ENCODE measurements at places on chromosomes 4 and X.

- DNase-seq, result no peak
- no peaks in the 10 kb centered on the region for H3K36me3 ChIP-seq
- H3K4me3 ChIP-seq, result no peak overlapping the region
- H3K27ac ChIP-seq, result no peak overlapping the region
These were observed 1285.8 kb downstream of the TECRL start for GRCh38 chr4:63123441-63123840.

- H3K27me3 ChIP-seq, result no peaks in the 10 kb centered on the region
- H3K36me3 ChIP-seq, result peaks cover 29% of the 10 kb centered on the region
- H3K4me1 ChIP-seq, result no peaks in the 10 kb centered on the region
- no peak overlapping the region for H3K4me3 ChIP-seq
These were observed 71.1 kb downstream of the CRMP1 start for GRCh38 chr4:5821665-5822358.

DNA sequence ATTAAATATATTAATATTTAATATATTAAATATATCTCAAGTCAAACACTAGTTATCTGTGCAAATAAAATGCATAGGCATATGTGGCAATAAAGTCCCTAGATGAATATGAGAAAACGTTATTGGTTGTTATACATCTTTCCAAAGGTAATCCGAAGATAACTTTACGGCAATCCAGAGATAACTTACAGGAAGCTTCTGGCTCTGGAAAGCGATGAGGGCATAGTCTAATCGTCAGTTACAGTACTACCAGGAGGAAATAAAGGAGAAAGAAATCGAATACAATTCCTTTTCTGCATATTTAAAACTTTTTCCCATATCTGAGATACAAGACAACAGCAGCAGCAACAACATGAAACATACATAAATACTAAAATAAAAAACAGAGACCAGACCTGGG, 35.3 kb downstream of the CNOT6L start:
- H3K4me1 ChIP-seq, result no peaks in the 10 kb centered on the region
- no peaks in the 10 kb centered on the region for H3K27me3 ChIP-seq
- no peaks in the 10 kb centered on the region for H3K36me3 ChIP-seq
- H3K27ac ChIP-seq, result no peak overlapping the region
- DNase-seq, result no peak

- no peak overlapping the region for H3K4me3 ChIP-seq
- H3K36me3 ChIP-seq, result no peaks in the 10 kb centered on the region
- no peaks in the 10 kb centered on the region for H3K4me1 ChIP-seq
- no peak overlapping the region for H3K27ac ChIP-seq
These were observed 103.1 kb upstream of the PCDH7 start for GRCh38 chr4:30616942-30617646.

DNA sequence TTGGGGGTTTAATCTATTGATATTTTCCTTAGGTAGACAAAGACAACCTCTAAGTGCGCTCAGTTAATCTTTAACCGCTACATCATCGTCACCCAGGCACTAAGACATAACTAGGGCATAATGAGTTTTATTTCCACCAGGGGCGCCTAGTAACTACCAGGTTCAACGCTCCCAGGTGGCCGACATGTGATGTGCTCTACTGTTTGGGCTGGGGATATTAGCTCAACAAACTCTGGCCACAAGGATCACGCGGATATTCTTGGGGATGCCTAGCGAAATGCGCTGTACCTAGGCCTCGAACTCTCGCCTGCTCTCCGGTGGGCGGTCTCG, 915 bp upstream of the RAB33B start:
- peak overlapping the region; percentile 82 for H3K27ac ChIP-seq
- H3K4me3 ChIP-seq, result peak overlapping the region; percentile 97
- H3K4me1 ChIP-seq, result peaks cover 27% of the 10 kb centered on the region
- no peak for DNase-seq
- H3K27me3 ChIP-seq, result no peaks in the 10 kb centered on the region

- no peak for DNase-seq
- peak overlapping the region; percentile 78 for H3K4me3 ChIP-seq
- H3K36me3 ChIP-seq, result peaks cover 11% of the 10 kb centered on the region
- H3K4me1 ChIP-seq, result peaks cover 24% of the 10 kb centered on the region
- peak overlapping the region; percentile 80 for H3K27ac ChIP-seq
- H3K27me3 ChIP-seq, result no peaks in the 10 kb centered on the region
These were observed 482 bp downstream of the RNF4 start for GRCh38 chr4:2469192-2469984.

DNA sequence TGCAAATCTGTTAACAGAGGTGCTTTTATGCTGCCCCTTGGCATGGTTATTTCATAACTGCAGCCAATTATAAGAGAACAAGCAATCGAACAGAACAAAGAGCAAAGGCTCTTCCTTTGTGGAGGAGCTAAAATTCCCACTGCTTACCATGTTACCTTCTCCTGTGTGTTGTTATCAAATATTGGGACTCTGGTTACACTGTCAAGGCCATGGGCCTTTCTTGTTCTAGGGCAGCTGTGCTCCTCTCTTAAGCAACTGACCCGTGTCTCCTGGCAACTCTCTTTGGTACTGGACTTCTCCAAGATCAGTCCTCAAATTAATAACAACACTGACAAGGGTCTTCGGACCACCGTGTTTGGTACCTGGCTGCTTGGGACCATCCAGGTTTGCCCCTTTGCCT, 12.1 kb upstream of the OPN1LW start:
- H3K27ac ChIP-seq, result no peak overlapping the region
- no peak overlapping the region for H3K4me3 ChIP-seq
- H3K27me3 ChIP-seq, result no peaks in the 10 kb centered on the region

- H3K4me3 ChIP-seq, result no peak overlapping the region
- H3K27me3 ChIP-seq, result no peaks in the 10 kb centered on the region
- no peak overlapping the region for H3K27ac ChIP-seq
- DNase-seq, result no peak
These were observed 188.8 kb downstream of the LRBA start for GRCh38 chr4:150826306-150826705.

DNA sequence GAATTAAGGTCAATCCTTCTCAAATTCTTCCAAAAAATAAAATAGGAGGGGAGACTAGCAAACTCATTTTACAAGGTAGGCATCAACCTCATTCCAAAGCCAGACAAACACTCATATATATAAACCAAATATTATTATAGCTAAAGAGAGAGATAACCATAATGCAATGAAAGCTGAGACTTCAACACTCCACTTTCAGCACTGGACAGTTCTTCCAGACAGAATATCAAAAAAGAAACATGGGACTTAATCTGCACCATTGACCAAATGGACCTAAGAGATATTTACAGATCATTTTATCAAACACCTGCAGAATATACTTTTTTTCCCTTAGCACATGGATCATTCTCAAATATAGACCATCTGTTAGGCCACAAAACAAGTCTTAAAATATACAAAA, 15.5 kb upstream of the EDA2R start:
- H3K36me3 ChIP-seq, result no peaks in the 10 kb centered on the region
- H3K27me3 ChIP-seq, result no peaks in the 10 kb centered on the region
- H3K4me3 ChIP-seq, result no peak overlapping the region
- no peak overlapping the region for H3K27ac ChIP-seq

- H3K27ac ChIP-seq, result peak overlapping the region; percentile 89
- H3K4me1 ChIP-seq, result peaks cover 16% of the 10 kb centered on the region
- DNase-seq, result no peak
- no peaks in the 10 kb centered on the region for H3K36me3 ChIP-seq
- H3K27me3 ChIP-seq, result no peaks in the 10 kb centered on the region
These were observed 247 bp upstream of the PPA2 start for GRCh38 chr4:105474099-105474518.

DNA sequence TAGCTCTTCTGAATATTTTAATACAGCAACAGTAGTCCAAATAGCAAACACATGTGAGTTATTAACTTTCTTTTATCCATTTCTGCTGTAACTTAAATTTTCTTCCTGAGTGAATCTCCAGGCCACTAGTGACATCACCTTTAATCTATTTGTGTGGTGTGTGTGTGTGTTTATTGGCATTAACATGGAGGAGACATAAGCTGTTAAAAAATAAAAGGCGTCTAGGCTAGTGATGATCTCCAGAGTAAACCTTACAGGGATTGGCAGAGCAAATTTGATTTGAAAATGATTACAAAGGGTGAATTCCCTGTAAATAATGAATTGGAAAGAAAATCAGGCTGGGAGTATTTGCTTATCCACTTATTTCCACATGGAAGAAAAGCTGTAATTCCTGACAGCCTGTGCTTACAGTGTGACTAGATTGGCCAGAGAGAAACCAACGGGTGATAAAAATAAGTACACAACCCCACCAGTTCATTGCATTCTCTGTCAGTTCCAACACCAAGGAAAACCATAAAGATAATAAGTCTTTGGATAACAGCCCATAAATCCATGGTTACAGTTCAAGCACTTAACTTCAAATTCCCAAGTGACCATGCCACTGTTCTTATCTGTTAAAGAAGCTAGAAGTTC, 186.1 kb downstream of the ENOX2 start:
- H3K27ac ChIP-seq, result no peak overlapping the region
- DNase-seq, result no peak
- H3K4me1 ChIP-seq, result no peaks in the 10 kb centered on the region

DNA sequence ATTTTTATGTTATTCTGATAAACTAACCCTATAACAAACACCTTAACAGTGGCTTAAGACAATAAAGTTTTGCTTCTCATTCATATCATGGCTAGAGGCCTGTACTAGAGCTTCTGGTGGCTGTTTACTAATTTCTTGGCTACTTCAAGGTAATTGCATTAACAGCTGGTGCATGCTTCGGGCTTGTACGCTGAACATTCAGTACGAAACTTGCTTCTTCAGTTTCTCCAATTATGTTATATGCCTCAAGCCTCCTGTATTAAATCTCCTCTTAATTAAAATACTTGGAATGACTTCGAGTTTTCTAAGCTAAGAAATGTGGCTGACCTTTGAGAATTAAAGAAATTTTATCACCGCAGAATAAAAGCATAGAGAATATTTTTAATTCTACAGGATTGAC, 138.9 kb upstream of the TRAM1L1 start:
- H3K36me3 ChIP-seq, result no peaks in the 10 kb centered on the region

GRCh38 chrX:140507982-140508305, 3.1 kb upstream of the SOX3 start:
- DNase-seq, result no peak
- H3K36me3 ChIP-seq, result no peaks in the 10 kb centered on the region
- peaks cover 82% of the 10 kb centered on the region for H3K27me3 ChIP-seq
- no peak overlapping the region for H3K4me3 ChIP-seq
- no peak overlapping the region for H3K27ac ChIP-seq

- no peaks in the 10 kb centered on the region for H3K36me3 ChIP-seq
- H3K4me1 ChIP-seq, result no peaks in the 10 kb centered on the region
- no peak overlapping the region for H3K27ac ChIP-seq
- DNase-seq, result no peak
- H3K27me3 ChIP-seq, result peaks cover 20% of the 10 kb centered on the region
- H3K4me3 ChIP-seq, result no peak overlapping the region
These were observed 4.8 kb upstream of the SH3BP2 start for GRCh38 chr4:2788101-2788500.

DNA sequence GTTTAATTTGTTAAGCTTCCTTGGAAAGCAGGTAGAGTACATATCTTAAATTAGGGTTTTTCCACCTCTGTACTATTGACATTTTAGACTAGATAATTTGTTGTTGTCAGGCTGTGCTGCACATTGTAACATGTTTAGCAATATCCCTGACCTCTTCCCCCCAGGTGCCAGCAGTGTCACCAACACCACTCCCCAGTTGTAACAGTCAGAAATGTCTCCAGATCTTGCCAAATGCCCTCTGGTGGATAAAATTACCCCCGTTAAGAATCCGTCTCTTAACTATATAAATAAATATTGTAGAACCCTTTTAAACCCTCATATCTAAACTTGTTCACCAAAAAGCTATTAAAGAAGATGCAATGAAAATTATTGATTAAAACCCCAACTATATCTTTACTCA, 161.5 kb downstream of the ARHGAP6 start:
- DNase-seq, result no peak
- H3K4me1 ChIP-seq, result no peaks in the 10 kb centered on the region
- no peaks in the 10 kb centered on the region for H3K27me3 ChIP-seq
- no peak overlapping the region for H3K27ac ChIP-seq
- H3K4me3 ChIP-seq, result no peak overlapping the region
- H3K36me3 ChIP-seq, result no peaks in the 10 kb centered on the region

DNA sequence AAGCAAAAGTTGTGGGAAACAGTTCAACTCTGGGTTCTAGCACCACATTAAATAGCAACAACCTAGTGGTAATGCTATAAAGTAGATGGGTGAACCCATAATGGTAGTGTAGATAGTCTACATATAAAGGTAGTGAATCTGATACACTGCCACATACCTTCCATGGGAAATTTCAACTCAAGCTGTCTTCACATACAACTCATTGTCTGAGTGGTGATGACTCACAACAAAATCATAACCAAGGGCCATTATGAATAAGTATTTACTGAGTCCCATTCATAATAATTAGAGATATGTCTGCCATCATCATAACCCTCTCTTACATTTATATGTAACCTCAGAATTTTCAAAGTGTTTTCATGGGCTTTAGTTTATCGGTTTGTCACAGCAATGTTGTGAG, 34.8 kb downstream of the EGF start:
- H3K4me3 ChIP-seq, result no peak overlapping the region
- no peaks in the 10 kb centered on the region for H3K36me3 ChIP-seq
- DNase-seq, result peak; percentile 69
- H3K27ac ChIP-seq, result peak overlapping the region; percentile 23
- no peaks in the 10 kb centered on the region for H3K27me3 ChIP-seq

DNA sequence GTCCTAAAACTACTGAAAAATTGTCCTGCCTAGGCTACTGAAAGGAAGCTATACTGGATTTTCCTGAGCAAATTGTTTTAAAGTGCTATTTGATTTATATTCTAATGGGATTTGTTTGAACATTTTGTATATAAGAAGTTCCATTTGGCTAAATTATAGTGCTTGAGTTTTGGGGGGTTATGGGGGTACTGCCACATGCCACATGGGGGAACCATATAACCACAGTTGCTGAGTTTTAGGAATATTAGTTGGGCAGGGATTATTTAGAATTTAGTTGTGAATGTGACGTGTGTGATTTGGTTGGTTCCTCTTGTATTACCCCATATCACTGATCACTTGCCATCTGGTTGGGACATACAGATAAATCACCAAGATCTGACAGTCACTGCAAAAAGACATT, 224.5 kb upstream of the TAPT1 start:
- H3K27ac ChIP-seq, result no peak overlapping the region
- no peaks in the 10 kb centered on the region for H3K36me3 ChIP-seq
- no peak overlapping the region for H3K4me3 ChIP-seq
- peaks cover 5% of the 10 kb centered on the region for H3K27me3 ChIP-seq
- no peaks in the 10 kb centered on the region for H3K4me1 ChIP-seq
- no peak for DNase-seq

GRCh38 chr4:152807294-152807829, 27.6 kb downstream of the ARFIP1 start:
- no peak overlapping the region for H3K27ac ChIP-seq
- no peak for DNase-seq
- H3K4me1 ChIP-seq, result peaks cover 9% of the 10 kb centered on the region

DNA sequence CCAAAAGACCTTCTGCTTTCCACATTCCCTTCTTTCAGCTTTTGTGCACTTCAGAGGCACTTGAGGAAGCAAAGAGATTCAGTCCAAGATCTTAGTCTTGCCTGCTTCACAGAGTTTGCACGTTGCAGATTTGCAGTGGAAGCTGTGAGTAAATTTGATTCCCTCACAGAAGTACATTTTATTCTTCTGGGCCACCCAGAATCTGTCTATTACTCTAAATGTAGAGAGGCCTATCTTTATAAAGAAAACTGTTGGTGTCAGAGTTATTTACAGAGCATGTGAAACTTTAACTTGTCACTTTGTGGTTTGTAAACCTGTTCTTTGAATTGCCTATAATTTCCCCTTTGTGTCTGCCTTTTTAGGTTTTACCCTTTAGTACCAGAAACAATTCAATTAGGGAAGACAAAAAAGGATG, 15.5 kb downstream of the SPRY1 start:
- no peaks in the 10 kb centered on the region for H3K36me3 ChIP-seq
- no peak overlapping the region for H3K4me3 ChIP-seq
- peaks cover 17% of the 10 kb centered on the region for H3K4me1 ChIP-seq
- no peak for DNase-seq
